CD4-positive, CD25-positive, alpha-beta regulatory T cell (primary cell): ENCODE measurements at places on chromosomes 3 and 15. TPM values are rescaled to one million over a fixed set of nuclear protein-coding genes. Genes with fewer than 3 reads are reported as not detected.

DNA sequence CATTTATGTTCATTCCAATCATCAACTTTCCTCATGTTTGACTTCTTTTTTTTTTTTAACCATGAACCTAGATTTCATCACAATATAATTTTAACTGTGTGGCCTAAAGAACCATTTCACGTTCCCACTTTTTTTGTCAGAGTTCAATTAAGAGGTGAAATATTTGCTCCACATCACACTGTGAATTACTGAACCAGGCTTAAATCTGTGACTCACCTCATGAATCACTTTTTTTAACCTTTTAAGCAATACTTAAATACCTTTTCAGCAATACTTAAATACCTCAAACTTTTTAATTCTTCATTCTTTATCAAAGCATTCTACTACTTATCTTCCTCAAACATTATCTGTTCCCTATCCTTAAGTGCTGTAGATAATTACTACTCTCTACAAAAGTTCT, 137.6 kb downstream of the SI start:
- no peak for DNase-seq

VIPR1 gene
- total RNA-seq: 31.2 TPM

- DNase-seq: no peak
Measured at GRCh38 chr3:123143669-123144411, 57.9 kb upstream of the SEC22A start.

- no peak for DNase-seq
Measured at GRCh38 chr3:99625643-99626416, 12.6 kb upstream of the COL8A1 start.

DNA sequence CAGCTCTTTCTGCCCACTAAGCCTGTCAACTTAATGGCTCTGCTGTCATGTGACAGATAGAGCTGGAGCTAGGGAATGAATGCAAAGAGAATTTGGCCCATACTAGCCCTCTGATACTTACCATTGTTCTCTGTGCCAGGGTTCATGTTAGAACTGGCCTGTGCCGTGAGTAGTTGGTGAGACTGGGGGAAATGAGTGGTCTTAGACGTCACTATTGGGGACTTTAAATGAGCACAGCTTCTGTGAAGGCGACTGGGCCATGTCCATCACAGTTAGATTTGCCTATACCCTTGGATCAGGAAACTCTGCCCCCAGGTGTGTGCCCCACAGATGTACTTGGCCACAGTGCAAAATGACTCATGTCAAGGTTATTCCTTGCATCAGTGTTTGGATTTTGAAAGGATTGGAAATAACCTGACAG, 124.9 kb downstream of the PTPRG start:
- no peak for DNase-seq

RGMA gene
- 0.49 TPM for total RNA-seq

- peak; percentile 55 for DNase-seq
Measured at GRCh38 chr3:190586631-190587011, 72.7 kb downstream of the IL1RAP start.

GRCh38 chr3:179729086-179729485, 76.2 kb downstream of the USP13 start:
- no peak for DNase-seq

DNA sequence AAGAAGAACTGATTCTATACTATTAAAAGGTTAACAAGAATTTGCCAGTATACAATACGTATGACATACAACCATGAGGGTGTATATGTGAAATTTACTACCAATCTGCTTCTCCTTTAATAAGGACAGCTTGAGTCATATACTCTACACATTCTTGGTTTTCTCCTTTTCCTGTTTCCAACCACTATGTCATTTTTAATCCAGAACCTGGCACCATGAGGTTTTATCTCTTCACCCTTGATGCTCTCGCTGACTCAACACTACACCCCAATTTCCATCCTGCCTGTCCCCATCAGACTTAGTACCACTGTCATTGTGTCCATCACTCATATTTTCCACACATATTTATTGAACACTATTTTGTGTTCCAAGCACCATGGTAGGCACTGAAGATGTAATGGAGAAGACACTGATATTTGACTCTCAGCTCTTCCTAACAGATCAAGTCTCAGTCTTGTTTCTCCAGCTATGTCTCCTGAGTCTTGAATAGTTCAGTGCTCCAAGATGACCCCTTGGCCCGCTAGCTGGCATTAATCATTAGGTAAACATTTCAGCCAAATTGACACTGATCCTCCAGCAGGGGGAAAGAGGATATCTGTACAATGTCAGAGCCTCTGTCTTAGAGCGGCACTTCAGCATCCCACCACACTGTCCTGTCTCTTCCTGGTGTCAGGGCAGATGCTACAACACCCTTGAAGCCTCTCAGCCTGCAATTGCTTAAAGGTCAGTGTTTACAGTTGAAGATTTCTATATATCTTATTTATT, 11.2 kb upstream of the COL8A1 start:
- DNase-seq: no peak

USF3 gene
- 32.8 TPM for total RNA-seq

GRCh38 chr3:161386991-161387770, 15.9 kb upstream of the SPTSSB start:
- DNase-seq: no peak
